NCI-H2029 treated with DMSO at 0.1 percent for 48 hours (cell line): ENCODE measurements at places on chromosomes 12 and 14.

DNA sequence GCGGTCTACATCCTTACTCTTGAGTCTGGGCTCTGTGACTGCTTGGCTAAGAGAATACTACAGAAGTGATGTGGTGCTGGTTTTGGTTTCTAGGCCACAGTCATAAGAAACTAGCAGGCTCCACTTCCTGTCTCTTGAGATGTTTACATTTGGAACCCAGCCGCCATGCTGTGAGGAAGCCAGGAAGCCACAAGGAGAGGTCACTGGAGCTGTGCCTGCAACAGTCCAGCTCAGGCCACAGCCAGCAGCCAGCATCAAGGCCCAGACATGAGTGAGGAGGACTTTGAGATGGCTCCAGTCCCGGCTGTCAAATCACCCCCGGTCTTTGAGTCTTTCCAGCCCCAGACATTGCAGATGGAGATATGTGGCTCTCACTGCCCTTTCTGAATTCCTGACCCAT, 12.9 kb upstream of the FAM181A start:
- no peak for DNase-seq

GRCh38 chr14:100469632-100470522, 117.3 kb downstream of the BEGAIN start:
- no peak for DNase-seq

- no peak for DNase-seq
These were observed 19.2 kb downstream of the IL26 start for GRCh38 chr12:68206446-68206845.

- DNase-seq = no peak
These were observed 19.2 kb downstream of the SLC7A8 start for GRCh38 chr14:23164250-23164649.

DNA sequence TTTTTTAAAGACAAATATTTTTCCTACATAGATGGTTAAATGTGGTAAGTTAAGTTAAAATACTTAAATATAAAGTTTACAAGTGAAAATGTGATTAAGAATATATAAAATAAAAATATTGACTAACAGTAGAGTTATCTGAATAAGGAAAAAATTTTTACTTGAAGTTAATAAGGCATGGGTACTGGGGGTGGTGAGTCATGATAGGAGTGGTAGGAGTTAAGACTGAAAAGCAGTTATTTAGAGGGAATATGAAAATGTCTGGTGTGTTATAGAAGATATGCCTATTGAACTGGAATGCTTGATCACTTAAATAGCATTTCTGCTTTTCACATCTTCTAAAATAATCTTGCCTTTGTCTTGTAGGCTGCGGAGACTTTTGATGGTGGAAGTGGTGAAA, 68.7 kb downstream of the CCDC91 start:
- no peak for DNase-seq

- no peak for DNase-seq
These were observed 70.5 kb downstream of the TBC1D30 start for GRCh38 chr12:64894827-64895475.

- no peak for DNase-seq
These were observed 14.1 kb downstream of the GPX2 start for GRCh38 chr14:64928239-64929013.

GRCh38 chr12:11973396-11973795, 97.3 kb upstream of the BCL2L14 start:
- no peak for DNase-seq

- no peak for DNase-seq
These were observed 90.4 kb downstream of the SRRM4 start for GRCh38 chr12:119071638-119072231.

DNA sequence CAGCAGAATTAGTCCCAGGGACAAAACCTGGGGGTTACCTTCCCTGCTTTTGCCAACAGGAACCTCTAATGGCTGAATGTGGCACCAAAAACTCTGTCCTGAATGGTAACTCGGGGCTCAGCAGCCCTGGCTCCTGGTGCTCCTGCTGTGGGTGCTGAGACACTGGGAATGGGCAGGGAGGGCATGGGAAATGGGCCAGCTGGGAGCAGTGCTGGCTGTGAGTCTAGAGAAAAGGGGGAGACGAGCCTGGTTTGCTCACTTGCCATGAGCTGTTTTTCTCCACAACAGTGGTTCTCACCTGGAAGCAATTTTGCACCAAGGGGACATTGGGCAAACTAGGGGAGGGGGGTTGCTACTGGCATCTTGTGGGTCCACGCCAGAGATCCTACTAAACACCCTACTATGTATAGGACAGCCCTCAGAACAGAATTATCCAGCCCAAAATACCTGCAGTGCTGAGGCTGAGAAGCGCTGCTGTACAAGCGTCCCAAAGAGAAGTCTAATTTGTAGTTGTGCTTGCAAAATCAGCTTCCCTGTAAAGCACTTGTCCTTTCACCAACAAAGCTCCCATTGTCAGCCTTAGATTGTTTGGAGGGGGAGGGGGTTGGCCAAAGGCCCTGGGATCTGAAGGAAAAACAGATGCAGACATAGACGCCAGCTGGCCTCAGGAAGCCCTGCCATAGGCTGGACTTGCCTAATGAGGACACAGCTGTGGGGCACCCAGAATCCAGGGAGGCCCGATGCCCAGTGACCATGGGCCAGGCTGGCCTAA, 3.6 kb downstream of the LRRC74A start:
- no peak for DNase-seq
